Epithelial cell of prostate (primary cell): ENCODE measurements at places on chromosomes 2 and 18.

- DNase-seq, result no peak
Observed at GRCh38 chr2:9769171-9770005, 73.9 kb upstream of the TAF1B start.

DNA sequence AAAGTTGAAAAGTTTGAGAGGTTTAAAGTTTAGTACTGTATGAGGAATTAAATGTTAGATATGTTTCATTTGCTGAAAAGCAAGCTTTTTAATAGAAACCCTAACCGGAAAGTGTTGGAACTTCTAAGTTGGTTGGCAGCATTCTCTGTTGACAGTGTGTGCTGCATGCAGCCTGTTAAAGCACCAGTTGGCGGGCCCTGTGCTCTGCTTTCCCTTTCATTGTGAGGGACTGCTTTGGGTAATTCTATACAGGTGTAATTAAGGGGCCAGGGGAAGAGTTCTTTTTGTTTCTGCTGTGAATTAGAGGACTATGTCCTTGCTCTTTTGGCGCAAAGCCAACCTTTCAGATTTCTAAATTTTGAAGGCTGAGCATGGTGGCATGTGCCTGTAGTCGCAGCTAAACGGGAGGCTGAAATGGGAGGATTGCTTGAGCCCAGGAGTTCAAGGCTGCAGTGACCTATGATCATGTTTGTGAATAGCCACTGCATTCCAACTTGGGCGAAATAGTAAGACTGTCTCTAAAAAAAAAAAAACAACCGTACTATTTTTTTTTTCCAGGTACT lies 20.1 kb downstream of the PLEKHB2 start:
- no peak for DNase-seq

DNA sequence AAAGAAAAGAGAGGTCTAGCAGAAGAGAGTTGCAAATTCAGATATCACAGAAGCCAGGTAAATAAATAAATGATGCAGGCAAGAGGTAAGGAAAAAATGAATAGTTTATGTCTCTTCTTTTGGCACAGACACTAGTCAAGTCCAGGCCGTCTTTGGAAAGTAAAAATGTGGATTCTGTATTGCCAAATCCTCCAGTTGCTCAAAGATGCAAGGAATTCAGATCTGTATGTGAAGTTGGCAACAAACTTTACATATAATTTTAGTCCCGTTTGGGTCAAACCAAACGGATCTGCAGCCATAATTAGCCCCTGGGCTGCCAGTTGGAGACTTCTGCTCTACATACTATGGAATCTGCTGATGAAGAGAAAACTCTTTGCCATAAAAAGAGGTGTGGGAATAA lies 200.5 kb upstream of the RND3 start:
- no peak for DNase-seq

GRCh38 chr2:31269087-31269486 lies 35.1 kb downstream of the EHD3 start:
- DNase-seq, result no peak

DNA sequence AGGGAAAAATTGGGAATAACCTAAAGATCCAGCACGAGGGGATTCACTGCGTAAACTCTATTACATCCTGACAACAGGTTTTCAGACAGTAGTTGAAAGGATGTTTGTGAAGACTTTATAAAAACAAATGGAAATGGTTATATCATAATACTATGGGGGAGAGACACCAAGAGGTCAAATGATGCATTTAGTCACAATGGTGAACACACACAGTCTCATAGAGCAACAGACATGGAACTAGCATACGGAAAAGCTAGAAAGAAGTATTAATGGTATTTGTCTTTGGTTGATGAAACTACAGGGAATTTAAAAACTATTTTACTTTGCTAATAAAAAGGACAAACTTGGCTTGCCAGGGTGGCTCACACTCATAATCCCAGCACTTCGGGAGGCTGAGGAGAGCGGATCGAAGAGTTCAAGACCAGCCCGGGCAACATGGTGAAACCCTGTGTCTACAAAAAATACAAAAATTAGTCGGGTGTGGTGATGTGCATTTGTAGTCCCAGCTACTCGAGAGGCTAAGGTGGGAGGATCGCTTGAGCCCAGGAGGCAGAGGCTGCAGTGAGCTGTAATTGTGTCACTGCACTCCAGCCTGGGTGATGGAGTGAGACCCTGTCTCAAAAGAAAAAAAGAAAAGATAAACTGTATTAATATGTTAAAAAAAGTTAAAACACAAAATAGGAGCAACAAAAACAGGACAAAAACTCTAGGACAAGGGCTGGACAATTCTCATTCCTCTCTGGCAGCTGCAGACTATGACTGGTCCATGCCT lies 94.8 kb downstream of the MYCN start:
- DNase-seq, result no peak

DNA sequence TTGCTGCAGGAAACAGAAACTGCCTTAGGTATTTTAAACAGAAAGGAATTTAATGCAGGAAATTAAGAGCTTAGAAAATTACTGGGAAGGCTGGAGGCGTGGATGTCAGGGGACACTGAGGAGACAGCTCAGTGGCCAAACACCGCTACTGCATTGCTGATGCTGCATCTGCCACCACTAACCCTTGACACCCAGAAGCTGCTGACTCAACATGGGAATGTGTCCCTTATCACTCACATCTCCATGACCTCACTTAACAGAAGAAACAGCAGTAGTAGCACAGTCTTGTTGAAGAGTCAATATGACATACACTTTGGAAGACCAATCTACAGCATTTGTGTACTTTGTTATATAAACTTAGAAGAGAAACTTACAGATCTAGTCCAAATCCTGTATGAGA lies 906.1 kb downstream of the SLC4A3 start:
- DNase-seq, result peak; percentile 51

DNA sequence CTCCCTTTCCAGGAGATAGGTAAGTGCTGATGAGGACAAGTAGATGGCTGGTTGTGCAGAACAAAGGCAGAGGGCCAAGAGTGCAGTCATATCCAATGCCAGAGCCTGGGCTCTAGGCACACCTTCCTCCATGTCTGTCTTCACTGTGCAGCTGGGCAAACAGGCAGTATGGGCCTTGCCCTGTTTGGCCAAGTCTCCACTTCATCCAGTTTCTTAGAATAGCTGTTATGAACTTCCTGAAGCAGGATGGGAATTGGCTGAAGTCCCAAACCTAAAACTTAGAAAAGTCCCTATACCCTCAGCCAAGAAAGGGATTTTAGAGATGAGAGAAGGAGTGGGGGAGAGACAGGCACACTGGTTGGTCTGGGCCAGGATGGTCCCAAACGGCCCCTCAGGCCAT lies 37.5 kb upstream of the CYP26B1 start:
- no peak for DNase-seq

DNA sequence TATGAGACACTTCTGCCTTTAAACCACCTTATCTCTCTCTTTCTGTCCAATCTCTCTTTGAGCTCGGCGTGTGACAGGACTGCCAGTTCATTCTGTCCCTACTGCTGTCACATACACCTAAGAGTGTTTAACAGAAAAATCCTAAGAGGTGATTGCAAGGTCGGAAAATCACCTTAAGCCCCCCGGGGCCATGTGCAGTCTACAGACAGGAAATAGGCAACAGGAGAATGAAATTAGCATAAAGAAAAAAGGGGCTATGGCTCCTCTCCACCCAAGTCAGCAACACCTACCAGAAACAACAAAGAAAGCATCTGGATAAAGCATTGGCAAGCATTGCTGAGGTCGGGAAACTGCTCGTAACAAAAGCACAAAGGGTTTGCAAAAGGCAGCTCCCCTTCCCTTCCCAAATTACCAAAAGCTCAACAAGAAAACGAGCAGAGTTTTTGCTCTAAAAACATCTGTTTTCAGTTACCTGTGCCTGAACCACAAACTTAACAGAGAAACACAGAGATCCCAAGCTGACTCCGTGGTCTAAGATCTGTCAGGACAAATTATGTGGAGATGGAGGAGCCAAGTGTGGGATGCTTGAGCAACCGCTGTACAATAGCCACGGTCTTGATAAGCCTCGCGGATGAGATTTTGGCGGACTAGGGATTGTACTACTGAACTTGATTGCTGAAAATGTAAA lies 30.4 kb downstream of the ANKRD44 start:
- no peak for DNase-seq

GRCh38 chr2:4047961-4048891 lies 344.9 kb downstream of the DCDC2C start:
- DNase-seq, result peak; percentile 3

DNA sequence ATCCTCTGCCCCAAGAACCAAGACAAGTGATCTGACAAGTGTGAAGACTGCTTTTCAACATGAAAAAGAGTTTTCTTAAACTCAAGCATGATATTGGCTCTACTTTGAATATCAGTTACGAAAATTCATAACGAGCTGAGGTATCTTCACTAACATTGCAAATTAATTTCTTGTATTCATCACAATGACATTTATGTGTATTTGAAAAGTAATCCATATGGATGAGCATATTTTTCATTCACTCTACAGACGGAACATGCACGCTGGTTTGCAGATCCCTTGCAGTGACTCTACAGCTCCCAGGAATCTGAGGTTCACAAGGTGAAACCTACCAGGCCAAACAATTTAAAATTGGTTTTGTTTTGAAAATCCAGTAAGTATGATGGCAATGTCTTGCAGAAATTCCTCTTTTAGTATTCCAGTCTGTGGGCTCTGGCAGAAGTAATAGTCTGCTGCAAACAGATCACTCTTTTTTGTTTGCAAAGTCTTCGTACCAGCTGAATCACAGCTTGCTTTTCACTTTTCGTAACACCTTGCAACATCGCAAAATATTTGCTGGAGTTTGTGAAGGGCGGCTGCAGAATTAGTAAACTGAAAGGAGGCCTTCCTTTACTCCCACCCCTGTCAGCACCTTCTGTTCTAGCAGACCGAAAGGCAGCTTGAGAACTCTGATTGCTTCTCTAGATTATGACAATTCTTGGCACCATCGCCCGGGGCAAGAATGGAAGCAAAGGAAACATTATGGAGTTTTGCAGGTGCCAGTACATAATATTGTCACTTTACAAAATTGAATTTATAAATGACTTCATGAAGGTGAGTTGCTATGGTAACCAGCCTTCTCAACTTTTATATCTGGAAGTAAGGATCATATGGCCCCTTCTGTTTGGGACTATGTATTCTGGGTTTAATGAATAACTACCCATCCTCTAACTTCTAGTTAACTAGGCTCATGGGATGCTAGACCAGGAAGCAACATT lies 168.7 kb downstream of the TMEM247 start:
- DNase-seq, result no peak

- no peak for DNase-seq
Observed at GRCh38 chr2:80238692-80239469, 65.7 kb downstream of the LRRTM1 start.

- no peak for DNase-seq
Observed at GRCh38 chr18:14974088-14974487, 226.1 kb downstream of the ANKRD30B start.

- DNase-seq, result no peak
Observed at GRCh38 chr2:3160751-3161330, 216.8 kb downstream of the EIPR1 start.

- DNase-seq, result peak; percentile 48
Observed at GRCh38 chr18:34121200-34121721, 103.5 kb downstream of the NOL4 start.

DNA sequence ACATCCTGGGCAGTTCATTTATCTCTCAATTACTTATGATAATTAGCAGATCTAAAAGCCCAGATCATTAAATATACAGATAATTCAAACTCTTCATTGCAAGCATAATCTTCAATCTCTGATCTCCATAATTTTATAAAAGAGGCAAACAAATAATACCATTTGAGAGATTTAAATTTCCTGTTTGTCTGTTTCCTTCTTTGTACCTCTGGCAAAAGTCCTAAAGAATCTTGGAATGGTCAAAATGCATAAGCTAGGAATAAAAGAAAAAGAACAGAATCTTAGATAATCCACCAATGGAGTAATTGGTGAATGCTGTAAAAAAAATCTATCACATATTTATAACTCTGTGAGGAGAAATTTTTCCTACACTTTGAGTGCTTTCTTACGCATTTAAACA lies 1080.9 kb upstream of the ZEB2 start:
- DNase-seq, result no peak

DNA sequence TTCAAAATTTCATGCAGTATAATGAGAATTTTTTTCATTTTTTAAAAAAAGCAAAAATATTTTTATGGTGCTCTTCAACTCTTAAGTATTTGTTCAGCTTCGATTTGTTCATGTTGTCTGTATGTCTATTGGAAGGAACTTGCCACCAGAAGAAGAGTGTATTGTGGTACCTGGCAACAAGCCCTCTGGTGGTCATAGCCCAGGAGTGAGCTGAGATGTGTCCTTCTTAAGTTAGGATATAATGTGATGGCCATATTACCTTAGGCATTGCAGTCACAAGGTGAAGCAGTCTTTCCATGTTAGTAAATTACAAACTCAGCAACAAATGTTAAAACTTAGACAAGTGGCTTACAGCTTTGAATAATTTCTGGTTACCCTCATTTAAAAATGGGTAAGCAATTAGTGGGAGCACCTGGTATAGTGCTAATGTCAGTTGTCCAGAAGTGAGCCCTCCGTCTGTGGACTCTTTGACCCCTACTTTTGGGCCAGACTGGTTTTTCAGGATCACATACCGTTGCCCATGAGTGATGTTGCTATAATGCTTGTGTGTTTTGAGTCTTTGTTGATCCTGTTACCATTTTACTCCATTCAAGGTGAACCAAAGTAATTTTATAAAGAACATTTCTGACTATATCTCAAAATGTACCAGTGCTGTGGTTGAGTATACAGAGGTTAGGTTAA lies 57.4 kb downstream of the MYO1B start:
- no peak for DNase-seq

DNA sequence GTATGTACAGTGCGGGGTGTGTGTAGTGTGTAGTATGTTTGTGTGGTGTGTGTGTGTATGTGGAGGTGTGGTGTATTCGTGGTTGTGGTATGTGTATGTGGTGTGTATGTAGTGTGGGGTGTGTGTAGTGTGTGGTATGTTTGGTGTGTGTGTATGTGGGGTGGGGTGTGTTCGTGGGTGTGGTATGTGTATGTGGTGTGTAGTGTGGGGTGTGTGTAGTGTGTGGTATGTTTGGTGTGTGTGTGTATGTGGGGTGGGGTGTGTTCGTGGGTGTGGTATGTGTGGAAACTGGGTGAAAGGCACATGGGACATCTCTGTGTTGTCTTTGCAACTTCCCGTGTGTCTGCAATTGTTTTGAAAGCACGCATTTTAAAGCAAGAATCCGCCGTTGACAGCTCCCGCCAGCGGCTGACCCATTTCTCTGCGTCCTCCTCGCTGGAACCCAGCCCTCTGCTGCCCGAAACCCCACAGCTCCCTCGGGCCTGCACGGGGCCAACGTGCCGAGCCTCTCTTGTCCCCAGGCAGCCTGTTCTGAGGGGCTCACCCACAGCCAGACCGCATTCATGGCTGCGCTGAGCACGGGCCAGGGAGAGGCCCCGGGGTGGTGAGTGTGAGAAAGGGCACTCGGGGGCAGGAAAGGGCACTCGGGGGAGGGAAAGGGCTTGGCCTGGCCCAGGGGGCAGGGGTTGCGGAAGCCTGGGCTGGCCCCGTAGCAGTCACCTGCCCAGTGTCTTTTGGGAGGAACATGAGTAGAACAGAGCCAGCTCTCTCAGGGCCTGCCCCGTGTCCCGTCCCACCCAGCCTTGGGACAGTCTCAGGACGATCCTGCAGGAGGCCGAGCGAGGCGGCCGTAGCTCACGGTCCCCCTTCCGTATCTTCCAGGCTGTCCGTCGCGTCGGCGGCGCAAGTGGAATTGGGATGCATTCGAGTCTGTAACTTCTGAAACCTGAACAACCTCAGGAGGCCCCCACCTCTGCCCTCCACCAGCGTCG lies 61.4 kb downstream of the TWIST2 start:
- DNase-seq, result no peak

- no peak for DNase-seq
Observed at GRCh38 chr2:123935405-123935804, 89.7 kb upstream of the CNTNAP5 start.
